ENCODE measurements at places on chromosomes 2 and 18.

DNA sequence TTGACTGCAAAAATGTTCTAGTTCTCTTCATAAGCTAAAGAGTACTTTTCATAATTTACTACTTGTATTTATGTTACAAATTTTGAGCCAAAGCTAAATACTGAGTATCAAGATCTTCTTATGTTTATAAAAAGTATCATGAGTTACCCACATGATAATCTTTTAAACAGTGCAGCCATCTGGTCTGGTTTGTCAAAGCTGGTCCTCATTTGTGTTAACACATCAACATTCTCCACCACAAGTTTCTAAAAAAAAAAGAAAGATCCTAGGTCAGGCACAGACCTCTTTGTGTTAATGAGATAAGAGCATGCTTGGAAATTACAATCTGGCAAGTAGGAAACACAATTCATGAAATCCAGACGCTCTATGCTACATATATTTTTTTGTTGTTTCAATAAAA, 75.5 kb upstream of the FRZB start:
- DNase-seq, result no peak

DNA sequence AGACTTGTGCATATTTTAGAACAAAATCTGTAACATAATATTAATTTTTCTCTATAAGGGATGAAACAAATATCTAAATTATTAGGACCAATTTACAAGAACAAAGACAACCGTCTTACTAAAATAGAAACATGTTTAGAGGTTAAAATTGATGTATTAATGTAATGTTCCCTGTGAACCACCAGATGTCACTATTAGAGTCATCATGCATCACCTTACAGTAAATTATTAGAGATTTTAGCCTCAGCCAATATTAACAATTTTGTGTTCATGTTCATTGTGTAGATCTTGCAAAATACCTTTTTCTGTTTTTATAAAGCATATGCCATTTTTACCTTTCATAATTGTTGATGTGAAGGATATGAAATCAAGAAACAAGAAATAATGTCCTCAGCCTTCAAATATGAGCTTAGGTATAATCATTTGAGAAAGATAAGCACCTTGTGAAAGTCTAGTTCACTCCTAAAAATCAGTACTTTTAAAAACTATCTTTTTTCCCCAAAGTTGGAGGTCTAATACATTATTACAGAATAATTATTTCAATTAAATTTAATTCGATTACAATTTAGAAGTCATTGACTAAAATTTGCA, 344.3 kb upstream of the KCNH7 start:
- peak; percentile 8 for DNase-seq

- DNase-seq, result no peak
Measured at GRCh38 chr2:20653695-20654534, 3.0 kb upstream of the HS1BP3 start.

GRCh38 chr2:236127010-236127409, 41.2 kb downstream of the GBX2 start:
- DNase-seq, result no peak

DNA sequence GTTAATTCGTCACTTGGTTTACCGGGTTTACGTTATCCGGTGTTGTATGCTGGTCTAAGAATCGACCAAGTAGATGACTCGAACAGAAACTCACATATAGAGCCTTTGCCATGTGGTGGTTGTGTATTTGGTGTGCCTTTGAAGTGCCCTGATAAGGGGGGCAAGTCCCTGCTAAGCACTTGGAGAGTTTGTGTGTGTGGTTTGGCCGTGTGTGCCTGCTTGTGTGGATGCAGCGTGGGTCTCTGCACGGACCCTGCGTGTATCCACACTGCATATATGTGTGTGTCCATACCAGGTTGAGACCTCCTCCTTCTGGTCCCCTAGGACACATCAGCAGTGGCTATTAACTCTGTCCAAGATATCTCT, 2.4 kb upstream of the CELF4 start:
- no peak for DNase-seq

- no peak for DNase-seq
Measured at GRCh38 chr2:157460384-157460837, 16.5 kb upstream of the CYTIP start.

DNA sequence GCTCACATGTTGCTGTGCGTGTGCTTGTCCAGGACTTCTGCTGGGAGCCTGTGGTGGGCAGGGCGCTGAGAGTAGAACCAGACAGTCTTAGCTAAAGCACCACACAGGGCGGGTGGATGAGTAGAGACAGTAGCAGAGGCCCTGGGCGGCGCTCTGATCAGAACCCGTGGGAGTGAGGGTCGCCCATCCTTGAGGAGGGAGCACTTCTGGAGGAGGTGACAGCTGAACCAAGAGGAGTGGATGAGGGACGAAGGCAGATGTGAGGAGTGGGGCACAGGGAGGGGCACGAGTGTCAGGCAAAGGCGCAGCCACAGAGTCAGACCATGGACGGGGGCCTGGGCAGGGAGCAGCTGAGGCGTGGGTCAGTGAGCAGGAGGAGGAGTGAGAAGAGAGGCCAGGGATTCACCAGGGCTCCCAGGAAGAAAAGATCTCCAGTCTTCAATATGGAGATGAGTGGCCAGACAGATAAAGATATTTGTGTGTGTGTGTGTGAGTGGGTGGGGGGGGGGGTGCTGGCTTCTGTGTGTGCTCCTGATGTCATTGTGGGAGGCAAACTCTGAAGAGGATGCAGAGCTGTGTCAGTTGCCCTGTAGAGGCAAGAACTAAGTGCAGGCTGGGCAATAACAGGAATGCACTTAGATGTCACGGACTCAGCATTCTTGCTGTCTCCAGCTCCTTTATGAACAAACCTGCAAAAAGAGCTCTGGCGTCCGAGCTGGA, 79.6 kb downstream of the TPO start:
- no peak for DNase-seq

GRCh38 chr2:8151888-8152287, 530.0 kb upstream of the ID2 start:
- DNase-seq, result no peak

DNA sequence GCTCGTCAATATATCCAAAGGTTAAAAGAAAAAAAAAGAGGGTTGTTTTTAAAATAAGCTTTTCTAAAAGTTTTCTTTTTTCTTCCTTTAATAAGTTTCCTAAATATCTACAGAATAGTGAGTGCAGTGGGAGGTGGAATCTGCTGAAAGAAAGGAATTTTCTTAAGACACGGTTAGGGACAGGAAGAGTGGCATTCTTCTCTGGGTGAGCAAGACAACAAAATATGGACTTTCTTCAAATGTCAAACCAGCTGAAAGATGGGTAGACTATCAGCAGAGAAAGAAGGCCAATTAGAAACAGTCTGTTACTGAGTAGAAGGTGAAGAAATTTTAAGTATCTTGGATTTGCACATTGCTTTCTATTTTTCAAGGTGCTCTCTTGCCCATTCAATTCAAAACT, 222.7 kb upstream of the PIK3C3 start:
- no peak for DNase-seq

- DNase-seq, result no peak
Measured at GRCh38 chr18:31776093-31776492, 15.4 kb upstream of the SLC25A52 start.

- no peak for DNase-seq
Measured at GRCh38 chr2:100629309-100629708, 66.5 kb downstream of the PDCL3 start.

GRCh38 chr2:62727259-62727867, 21.9 kb downstream of the EHBP1 start:
- no peak for DNase-seq

GRCh38 chr2:27081984-27082772, 3.8 kb downstream of the EMILIN1 start:
- DNase-seq, result no peak

DNA sequence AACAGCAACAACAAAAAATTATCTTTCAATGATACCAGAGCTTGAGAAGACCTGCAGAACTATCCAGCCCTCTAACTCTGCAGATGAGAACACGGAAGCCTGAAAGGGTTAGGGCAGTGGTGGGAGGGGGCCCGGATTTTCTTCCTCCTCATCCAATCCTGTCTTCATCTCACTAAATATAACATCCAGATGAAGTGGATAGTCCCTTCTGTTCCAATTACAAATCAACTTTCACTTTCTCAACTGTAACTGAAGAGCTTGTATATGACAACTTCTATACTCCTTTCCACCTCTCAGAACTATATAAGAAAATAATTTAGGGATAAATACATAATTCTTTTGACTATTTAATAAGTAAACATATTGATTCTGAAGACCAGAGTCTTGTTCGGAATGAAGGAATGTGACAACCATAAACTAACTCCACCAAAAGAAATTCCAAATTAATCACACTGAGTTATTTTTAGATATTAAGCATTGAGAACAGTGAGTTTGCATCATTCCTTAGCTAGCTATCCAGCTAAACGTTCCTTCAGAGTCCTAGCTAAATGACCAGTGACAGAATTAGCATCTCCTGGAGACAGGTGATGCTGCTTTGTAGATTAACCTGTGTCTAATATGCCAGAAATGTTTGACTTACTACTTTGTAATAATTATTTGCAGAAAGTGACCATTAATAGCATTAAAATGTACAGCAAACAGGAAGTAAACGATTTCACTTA, 32.7 kb downstream of the SFT2D3 start:
- DNase-seq, result no peak

- DNase-seq, result no peak
Measured at GRCh38 chr18:32333781-32334180, 136.9 kb downstream of the GAREM1 start.

- peak; percentile 79 for DNase-seq
Measured at GRCh38 chr2:177242121-177242987, 22.2 kb downstream of the NFE2L2 start.

- DNase-seq, result no peak
Measured at GRCh38 chr2:130936451-130936850, 99.7 kb downstream of the ARHGEF4 start.

DNA sequence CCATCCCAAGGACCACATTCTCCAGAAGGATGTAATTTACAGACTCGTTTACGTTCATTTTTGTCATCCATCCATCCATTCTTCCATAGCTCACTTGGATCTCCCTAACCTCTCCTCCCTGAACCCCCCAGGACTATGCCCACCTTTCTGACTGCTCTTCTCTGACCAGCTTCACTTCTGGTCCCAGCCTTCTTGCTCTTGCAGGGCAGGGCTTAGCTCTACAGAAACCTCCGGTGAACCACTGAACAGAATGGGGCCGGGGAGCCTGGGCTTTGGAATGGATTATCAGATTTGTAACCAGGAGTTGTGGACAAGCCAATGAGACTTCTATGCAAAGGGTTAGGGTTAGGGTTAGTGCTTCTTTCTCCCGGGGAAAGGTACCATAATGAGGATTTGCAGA, 95.0 kb downstream of the TGFA start:
- no peak for DNase-seq

Measured in left kidney (tissue), 8 donors.